ENCODE measurements at places on chromosomes 4 and X.

DNA sequence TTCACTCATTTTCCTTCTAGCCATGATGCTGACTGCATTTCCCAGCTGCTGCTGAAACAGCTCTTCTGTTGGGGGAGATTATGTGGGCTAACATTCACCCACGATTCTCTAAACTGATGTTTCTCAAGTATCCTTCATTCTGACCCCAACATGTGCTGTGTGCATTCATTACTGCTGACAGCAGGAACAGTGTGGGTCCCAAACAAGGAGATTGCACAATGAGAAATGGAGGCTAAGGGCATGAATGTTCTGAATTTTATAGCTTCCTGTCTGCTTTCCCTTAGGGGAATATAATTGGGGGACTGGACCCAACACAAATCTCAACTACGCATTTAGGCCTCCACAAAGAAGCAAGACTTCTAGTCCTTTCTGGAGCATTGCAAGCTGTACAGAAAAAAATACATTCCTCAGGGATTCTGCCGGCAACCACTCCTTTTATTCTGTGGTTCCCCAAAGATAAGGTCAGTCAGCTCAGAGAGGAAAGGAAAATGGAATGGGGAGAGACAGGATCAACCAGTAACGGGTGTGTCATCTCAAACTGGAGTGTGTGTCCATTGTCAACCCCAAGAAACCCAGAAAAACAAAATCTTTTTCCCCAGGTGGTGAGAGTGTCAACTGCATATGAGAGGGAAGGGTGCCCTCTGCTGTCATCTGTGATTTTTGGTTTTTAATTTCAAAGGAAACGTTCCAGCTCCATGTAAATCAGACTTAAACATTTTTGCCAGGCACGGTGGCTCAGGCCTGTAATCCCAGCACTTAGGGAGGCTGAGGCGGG is 81.5 kb upstream of the EGFL6 start:
- DNase-seq, result peak; percentile 83

DNA sequence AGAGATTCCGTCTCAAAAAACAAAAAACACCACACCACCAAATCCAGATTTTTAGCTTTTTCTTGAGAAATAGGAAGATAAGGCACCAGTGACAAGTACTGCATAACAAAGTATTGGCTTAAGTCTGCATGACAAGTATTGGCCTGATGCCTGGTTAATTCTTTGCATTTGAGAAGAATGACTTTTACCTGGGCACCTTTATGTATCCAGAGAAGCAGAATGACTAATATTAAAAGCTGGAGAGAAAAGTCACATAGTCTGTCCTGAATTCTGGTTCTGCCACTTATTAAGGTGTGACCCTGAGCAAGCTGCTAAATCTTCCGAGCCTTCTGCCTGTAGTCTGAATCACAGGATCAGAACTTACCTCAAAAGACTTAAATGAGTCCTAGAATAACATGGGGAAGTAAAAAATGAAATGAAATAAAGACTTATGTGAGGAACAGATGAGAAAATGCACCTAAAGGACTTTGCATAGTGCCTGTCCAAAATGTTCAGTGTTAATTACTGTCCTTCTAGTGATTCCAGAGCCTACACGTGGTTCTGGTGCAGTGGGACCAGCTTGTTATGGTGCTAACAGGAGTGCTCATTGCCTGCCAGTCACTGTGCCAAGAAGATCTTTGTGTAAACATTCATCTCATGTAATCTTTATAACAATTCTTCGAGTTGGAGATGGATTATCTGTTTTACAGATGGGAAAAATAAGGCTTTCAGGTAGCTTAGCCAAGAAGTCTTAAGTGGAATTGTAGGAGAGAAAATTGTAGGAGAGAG is 31.6 kb downstream of the UGDH start:
- no peak for DNase-seq

- no peak for DNase-seq
Measured at GRCh38 chr4:33357121-33357520, 2637.0 kb downstream of the PCDH7 start.

- no peak for DNase-seq
Measured at GRCh38 chr4:110020139-110020538, 107.5 kb downstream of the EGF start.

- peak; percentile 23 for DNase-seq
Measured at GRCh38 chrX:2679534-2680485, 11.3 kb upstream of the CD99 start.

DNA sequence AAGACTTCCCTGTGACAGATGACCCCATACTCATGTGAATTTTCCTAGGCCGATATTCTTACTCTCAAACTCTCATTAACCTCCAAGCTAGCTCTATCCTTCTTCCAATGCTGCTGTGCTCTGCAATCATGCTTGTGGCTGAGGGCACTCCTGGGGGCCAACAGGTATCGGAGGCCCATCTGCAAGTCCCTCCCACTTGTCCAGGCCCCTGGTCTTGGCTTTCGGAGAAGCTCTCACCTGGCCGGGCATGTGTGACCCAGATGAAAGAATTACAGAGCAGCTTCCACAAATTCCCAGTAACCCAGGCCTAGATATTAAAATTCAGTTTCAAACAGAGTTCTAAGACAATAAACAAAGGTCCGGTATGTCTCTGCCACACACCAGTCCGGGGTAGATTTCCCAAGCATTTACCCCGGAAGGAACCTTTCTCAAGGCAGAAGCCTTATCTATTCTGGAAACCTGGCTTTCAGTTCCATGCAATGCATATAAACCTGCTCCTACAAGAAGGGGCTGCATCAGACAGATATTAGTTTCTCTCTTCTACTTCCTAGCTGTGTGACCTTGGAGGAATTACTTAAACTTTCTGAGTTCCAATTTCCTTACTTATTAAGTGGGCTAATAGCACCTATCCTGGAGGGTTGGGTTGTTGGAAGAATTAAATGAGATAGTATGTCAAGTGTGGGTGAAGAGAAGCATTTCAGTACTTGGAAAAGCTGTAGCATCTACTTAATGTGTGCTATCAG is 270.8 kb downstream of the PTTG2 start:
- DNase-seq, result no peak

- DNase-seq, result no peak
Measured at GRCh38 chr4:61741327-61742096, 541.4 kb downstream of the ADGRL3 start.

DNA sequence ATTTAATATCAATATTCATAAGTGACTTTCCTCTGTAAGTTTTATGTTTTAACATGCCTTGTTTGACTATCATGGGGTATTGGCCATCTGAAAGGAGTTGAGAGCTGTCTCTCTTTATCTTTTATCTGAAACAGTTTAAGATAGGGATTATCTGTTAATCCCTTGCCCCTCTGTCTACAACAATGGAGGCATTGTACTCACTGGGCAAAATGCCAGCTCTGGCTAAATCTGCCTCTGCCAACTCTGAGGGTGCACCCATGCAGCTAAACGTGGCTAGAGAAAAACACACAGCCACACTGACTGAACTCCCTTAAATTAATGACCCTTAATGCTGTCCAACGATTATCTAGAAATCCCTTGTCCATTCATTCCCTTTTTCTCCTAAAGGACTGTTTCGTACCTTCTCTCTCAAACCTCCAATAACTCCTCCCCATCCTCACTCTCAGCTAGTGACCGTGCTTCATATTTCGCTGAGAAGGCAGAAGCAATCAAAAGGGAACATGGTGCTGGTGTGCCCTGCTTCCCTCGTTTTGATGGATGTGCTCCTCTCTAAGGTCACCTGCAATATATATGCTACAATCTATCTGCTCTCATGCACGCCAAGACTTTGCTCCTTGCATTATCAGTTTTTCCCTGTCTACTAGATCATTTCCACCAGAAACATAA is 10.3 kb downstream of the PHKA2 start:
- DNase-seq, result peak; percentile 21

GRCh38 chr4:10761903-10762302 is 77.3 kb upstream of the CLNK start:
- no peak for DNase-seq

DNA sequence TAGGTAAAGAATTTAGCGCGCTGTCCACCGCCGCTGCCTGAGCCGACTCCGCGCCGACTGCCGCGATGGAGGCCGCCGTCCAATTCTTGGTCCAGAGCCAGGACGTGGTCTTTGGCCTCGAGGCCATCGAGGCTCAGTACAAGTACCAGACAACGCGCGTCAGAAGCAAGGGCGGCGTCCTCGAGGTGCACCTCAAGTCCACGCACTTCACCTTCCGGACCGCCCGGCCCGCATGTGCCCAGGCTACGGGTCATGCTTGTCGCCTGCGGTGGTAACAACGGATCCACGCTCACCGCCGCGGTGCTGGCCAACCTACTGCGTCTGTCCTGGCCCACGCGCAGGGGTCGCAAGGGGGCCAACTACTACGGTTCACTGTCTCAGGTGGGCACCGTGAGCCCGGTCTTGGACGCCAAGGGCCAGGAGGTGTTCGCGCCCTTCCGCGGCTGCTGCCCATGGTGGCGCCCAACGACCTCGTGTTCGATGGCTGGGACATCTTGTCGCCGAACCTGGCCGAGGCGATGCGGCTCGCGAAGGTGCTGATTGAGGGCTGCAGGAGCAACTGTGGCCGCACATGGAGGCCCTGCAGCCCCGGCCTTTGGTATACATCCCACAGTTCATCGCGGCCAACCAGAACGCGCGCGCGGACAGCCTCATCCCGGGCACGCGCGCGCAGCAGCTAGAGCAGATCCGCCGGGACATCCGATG is 128.0 kb downstream of the ANAPC4 start:
- DNase-seq, result no peak

GRCh38 chr4:28926156-28926555 is 1794.0 kb upstream of the PCDH7 start:
- DNase-seq, result no peak

DNA sequence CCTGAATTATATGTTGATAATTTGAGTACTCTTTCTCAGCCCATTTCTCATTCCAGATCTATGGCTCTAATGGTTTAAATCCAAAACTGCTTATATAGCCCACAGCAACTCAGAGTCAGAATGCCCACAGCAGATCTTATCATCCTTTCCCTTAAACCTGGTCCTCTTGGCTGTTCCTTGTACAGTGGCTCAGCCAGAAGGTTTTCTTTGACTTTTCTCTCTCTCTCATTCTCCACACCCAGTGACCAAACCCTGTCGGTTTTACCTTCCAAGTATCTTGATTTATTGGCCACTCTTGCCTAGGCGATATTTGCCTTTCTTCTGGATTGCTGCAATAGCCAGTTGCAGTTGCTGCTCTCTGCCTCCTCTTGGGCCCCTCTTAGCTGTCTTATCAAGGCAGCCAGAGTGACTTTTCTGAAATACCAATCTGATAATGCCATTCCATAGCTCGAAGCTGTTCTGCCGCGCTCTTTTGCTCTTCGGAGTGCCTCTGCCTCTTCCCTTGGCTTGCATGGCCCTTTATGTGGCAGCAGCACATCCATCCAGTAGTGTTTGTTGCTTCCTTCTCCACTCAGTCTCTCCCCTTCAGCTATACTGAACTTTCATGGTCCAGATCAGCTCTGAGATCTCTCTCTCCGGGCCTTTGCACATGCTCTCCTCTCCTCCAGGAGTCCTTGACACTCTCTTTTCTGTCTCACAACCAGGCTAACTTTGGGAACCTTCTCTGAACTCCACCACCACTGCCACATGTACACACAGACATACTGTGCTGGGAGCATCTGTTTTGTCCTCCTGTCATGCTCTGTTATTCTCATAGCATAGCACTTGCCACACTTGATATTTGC is 11.8 kb downstream of the GAB1 start:
- DNase-seq, result no peak

DNA sequence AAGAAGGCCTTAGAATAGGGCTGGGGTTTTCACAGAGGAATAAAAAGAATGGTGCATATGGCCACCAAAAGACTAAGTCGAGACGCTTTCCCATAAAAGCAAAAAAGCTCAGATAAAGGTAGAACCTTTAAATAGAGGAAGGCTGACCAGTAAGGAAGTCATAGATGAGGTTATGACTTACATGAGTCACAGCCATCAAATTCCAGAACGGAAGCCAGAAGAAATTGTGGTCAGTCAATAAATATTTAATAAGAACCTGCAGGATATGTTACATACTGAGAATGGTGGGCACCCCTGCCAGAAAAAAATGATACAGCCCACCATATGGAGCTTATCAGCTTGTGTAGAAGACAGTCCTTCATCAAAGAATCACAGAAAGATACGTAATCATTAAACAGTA is 120.1 kb downstream of the MANBA start:
- DNase-seq, result peak; percentile 57

- no peak for DNase-seq
Measured at GRCh38 chr4:35559559-35560365, 684.6 kb downstream of the ARAP2 start.

DNA sequence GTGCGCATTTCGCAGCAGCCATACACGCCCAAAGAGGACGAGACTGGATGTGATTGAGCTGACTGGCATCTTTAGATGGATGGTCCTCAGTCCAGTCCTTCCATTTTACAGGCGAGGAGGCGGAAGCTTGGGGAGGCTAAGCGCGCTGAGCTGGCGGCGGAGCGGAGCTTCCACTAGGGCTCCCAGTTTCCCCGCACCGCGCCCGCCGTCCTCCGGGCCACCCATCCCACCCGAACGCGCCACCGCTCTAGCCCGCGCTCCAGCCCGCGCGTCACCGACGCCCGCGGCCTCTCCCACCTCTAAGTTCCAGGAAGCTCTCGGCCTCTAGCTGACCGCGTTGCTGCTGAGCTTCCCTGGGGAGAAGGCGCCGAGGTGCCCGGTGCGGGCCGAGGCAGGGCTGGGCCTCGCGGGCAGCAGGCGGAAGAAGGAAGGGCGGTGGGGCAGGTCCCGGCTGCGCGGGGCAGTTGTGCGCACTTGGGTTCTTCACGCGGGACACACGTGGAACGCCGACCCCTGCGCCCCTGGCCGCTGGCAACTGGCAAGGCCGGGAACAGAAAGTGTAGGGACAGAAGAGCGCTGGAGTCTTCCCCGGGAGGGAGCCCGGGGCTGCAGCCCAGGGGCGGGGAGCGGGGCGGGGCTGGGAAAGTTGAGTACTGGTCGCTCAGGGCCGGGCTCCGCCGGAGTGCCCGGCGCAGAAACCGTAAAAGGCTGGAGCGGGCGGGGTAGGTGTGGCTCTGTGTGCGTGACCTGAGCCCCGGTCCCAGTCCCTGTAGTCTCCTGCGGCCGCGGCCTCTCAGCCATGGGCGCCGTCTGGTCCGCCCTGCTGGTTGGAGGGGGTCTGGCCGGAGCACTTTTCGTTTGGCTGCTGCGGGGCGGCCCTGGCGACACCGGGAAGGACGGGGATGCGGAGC is at the start of gene STBD1:
TSS of gene STBD1 (plus strand) at position 763 of the 911 bp plus-strand sequence. CDS start at position 800, 37 bp downstream.
- DNase-seq, result peak; percentile 36

DNA sequence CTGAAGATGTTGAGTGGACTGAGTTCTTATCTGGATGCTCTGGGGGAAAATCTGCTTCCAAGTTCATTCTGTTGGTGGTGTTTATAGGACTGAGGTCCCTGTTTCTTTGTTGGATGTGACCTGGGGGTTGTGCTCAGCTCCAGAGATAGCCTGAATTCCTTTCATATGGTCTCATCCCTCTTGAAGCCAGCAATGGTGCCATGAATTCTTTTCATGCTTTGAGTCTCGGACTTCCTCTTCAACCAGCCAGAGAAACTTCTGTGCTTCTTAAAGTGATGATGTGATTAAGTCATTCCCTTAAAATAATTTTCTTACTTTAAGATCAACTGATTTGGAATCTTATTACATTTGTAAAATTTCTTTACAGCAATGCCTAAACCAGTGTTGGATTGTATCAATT is 233.8 kb upstream of the UGT8 start:
- no peak for DNase-seq
